ENCODE measurements at places on chromosomes 5 and 9. TPM values are rescaled to one million over a fixed set of nuclear protein-coding genes. Genes with fewer than 3 reads are reported as not detected.
A peak's percentile ranks its signal among the peaks of the same experiment; 100 is the strongest.

DNA sequence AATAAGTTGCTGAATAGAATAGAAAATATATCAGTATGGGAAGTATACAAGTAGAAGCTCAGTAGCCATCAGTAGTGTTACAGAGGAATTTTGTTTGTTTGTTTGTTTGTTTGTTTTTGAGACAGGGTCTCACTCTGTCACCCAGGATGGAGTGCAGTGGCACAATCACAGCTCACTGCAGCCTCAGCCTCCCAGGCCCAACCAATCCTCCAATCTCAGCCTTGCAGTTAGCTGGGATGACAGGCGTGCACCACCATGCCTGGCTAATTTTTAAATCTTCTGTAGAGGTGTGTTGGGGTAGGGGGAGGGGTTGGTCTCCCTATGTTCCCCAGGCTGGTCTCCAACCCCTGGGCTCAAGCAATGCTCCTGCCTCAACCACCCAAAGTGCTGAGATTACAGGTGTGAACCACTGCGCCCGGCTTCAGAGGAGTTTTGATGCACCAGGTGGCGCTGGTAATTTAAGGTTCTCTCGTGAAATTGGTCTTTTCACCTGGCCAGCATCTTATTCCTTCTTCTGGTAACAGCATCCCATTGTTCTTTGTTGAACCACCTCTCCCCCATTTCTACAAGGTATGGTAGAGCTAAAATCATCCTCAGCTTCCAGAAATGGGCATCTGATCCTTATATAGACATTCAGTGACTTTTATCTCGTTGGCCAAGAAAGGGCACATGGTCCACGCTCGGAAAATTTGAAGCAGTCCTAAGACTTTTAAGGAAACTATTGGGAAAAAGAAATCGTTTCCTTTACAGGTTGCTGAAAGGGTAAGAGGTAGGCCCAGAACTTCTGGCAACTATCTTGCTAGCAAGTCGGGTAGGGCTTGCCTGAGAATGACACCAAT lies 157.1 kb downstream of the ARRDC3 start:
- H3K4me3 ChIP-seq = no peak overlapping the region
- no peaks in the 10 kb centered on the region for H3K36me3 ChIP-seq
- DNase-seq = peak; percentile 77
- H3K27me3 ChIP-seq = no peaks in the 10 kb centered on the region
- no peaks in the 10 kb centered on the region for H3K4me1 ChIP-seq

Gene ARAP3
- 45.7 TPM for total RNA-seq

Gene N4BP3
- total RNA-seq = 36.0 TPM

GRCh38 chr5:71922584-71923106 lies 184.6 kb upstream of the MAP1B start:
- H3K4me1 ChIP-seq = 0 out of 2 replicates have a peak, but pooled peaks cover 6% of the 10 kb centered on the region
- no peak overlapping the region for H3K4me3 ChIP-seq

DNA sequence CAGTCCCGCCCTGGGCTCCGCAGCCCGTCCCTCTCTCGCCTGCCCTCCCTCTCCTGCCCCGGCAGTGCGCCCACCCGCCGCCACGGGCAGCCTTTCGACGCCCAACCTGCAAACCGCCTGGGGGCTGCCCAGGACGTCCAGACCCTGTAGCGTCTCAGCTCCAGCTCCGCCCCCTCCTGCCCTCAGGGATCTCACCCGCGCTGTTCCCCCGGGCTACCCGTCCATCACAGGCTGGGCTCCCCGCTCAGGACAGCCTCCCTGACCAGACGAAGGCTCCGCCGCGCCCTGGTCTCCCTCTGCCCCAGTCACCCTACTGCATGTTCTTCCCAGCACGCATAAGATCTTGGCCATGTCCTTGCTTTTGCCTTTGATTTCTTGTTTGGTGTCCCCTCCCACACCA lies 1.4 kb downstream of the RASGEF1C start:
- H3K27me3 ChIP-seq = peaks cover 17% of the 10 kb centered on the region
- H3K27ac ChIP-seq = no peak overlapping the region
- DNase-seq = peak; percentile 59
- no peaks in the 10 kb centered on the region for H3K36me3 ChIP-seq

Gene HSPA4
- 411 TPM for total RNA-seq

Gene RAPGEF1
- total RNA-seq = 78.9 TPM

- DNase-seq = no peak
- H3K4me3 ChIP-seq = peak overlapping the region; percentile 57
- H3K36me3 ChIP-seq = no peaks in the 10 kb centered on the region
- H3K27me3 ChIP-seq = peaks cover 20% of the 10 kb centered on the region
- H3K27ac ChIP-seq = no peak overlapping the region
- peaks cover 2% of the 10 kb centered on the region for H3K4me1 ChIP-seq
These were observed 80.8 kb downstream of the NTNG2 start for GRCh38 chr9:132242621-132243155.

- no peak overlapping the region for H3K27ac ChIP-seq
- H3K27me3 ChIP-seq = no peaks in the 10 kb centered on the region
- H3K36me3 ChIP-seq = peaks cover 8% of the 10 kb centered on the region
- no peak for DNase-seq
These were observed 41.3 kb downstream of the EFCAB9 start for GRCh38 chr5:172235132-172235780.

GRCh38 chr5:149314571-149315111 lies 30.7 kb upstream of the GRPEL2 start:
- H3K4me1 ChIP-seq = peaks cover 6% of the 10 kb centered on the region
- no peaks in the 10 kb centered on the region for H3K27me3 ChIP-seq
- no peak for DNase-seq
- H3K4me3 ChIP-seq = no peak overlapping the region
- H3K27ac ChIP-seq = no peak overlapping the region

Gene ZDHHC11B
- total RNA-seq = 1.9 TPM

Gene IFNA2
- total RNA-seq = not detected

GRCh38 chr5:136021016-136021405 lies 7.8 kb upstream of the TGFBI start:
- H3K4me3 ChIP-seq = no peak overlapping the region
- H3K27ac ChIP-seq = no peak overlapping the region
- no peak for DNase-seq
- no peaks in the 10 kb centered on the region for H3K4me1 ChIP-seq
- H3K27me3 ChIP-seq = no peaks in the 10 kb centered on the region

DNA sequence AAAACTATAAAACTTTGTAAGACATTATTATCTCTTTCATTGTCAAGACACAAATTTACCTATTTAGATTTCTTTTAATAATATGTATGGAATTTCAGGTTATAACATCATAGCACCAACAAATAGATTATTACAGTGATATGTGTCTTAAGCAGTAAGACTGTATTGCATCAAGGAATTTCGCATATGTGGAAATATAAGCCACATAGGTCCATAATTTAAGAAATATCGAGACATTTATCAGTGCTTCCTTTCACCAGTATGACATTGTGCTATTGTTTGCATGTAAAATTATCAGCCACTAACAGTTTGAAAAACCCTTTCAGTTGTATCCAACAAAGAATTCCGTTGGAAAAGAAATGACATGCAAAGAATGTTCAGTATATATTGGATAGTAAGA lies 186.7 kb upstream of the RASA1 start:
- DNase-seq = no peak
- H3K36me3 ChIP-seq = no peaks in the 10 kb centered on the region
- no peaks in the 10 kb centered on the region for H3K4me1 ChIP-seq
- no peaks in the 10 kb centered on the region for H3K27me3 ChIP-seq

Measured in H1 (cell line).